ENCODE measurements at places on chromosomes 12 and 14.

- DNase-seq: no peak
These were observed 51.1 kb downstream of the TMEM260 start for GRCh38 chr14:56630707-56631106.

- no peak for DNase-seq
These were observed 8.1 kb upstream of the RIC8B start for GRCh38 chr12:106766393-106766826.

DNA sequence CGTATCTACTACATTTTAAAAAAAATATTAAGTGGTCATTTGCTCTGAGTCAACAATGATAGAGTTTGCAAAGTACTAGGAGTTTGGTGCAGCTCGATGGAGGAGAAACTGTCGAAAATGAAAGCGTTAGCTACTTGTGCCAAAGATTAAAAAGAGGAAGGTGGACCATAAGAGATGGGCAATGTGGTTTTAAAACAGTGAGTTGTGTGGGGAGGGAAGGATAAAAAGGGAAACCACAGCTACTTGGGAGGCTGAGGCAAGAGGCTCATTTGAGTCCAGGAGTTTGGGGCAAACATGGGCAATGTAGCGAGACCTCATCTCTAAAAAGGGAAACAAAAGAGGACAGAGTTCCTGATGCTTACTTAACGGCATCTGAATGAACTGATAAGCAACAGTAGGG lies 18.2 kb upstream of the STRAP start:
- DNase-seq: no peak

GRCh38 chr14:55832974-55833373 lies 253.0 kb downstream of the KTN1 start:
- no peak for DNase-seq

GRCh38 chr14:90384543-90384911 lies 12.3 kb upstream of the CALM1 start:
- no peak for DNase-seq

GRCh38 chr12:25929142-25929541 lies 29.3 kb upstream of the RASSF8 start:
- DNase-seq: no peak

DNA sequence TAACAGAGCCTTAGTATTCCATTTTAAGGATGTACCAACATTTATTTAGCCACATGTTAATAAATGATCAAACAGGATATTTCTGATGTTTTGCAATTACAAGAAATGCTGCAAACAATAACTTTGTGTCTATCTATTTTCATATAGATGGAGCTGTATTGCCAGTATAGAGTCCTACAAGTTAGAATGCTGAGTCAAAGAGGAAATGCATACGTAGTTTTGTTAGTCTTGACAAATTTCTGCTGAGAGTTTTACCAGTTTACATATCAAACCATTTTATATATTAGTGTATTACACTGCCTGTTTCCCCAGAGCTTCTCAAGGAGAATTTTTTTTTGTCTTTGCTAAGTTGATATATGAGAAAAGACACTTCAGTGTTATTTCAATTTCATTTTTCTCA lies 541.7 kb downstream of the SLC16A7 start:
- no peak for DNase-seq
